ENCODE measurements at places on chromosomes 2 and 18.
A peak's percentile ranks its signal among the peaks of the same experiment; 100 is the strongest.

DNA sequence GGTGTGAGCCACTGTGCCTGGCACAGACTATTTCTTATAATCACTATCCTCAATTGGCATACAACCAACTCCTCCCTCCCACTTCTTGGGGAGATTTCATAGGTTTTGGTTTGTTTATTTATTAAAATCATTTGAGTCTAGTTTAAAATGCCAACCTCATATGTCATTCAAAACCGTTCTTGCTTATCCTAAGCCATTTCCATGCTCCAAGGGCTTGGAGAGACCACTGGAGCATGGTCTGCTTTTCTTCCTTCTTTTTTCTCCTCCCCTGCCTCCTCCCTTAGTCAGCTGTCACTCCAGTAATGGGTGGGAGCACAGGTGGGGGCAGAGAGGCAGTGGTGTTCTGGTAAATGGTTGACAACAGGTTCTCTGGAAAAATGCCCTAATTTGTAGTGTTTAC is 20.4 kb upstream of the KCNS3 start:
- DNase-seq = no peak

- DNase-seq = no peak
Measured at GRCh38 chr2:238155761-238156694, 2.7 kb upstream of the ERFE start.

DNA sequence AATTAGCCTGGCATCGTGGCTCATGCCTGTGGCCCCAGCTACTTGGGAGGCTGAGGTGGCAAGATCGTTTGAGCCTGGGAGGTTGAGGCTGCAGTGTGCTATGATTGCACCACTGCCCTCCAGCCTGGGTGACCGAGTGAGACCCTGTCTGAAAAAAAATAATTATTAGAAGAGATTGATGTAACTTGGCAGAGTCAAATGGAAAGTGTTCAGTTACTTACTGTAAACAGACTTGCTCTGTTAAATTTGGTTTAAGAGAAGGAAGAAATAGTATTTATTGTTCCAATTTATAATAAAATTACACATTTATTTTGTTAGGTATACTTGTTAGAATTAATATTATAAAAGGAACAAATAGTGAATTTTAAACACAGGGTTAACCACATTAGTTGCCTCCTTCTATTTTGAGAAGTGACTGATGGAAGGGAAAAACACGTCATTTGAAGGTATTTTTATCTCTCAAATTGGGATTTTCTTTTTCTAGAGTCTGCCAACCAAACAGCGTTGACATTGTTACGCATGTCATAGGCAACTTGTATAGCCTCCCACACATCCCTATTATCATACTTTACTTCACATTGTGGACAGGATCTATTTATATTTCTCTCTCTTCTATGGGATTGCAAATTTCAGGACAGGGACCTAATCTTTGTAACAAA is 118.8 kb upstream of the B3GNT2 start:
- no peak for DNase-seq

DNA sequence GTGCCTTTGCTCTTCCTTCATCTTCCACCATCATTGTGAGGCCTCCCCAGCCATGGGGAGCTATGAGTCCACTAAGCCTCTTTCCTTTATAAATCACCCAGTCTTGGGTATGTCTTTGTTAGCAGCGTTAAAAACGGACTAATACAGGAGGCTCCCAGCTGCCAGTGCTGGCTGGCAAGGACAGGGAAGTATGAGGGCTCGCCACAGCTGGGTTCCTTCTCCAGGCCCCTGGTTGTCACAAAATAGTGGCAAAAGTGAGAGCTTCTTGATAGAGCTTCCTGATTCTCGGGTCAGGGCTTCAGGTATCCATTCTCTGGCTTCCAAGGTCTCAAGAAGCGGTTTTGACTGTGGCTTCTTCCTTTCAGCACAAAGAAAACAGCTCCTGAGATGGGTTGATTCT is 85.0 kb downstream of the ZNF516 start:
- no peak for DNase-seq

DNA sequence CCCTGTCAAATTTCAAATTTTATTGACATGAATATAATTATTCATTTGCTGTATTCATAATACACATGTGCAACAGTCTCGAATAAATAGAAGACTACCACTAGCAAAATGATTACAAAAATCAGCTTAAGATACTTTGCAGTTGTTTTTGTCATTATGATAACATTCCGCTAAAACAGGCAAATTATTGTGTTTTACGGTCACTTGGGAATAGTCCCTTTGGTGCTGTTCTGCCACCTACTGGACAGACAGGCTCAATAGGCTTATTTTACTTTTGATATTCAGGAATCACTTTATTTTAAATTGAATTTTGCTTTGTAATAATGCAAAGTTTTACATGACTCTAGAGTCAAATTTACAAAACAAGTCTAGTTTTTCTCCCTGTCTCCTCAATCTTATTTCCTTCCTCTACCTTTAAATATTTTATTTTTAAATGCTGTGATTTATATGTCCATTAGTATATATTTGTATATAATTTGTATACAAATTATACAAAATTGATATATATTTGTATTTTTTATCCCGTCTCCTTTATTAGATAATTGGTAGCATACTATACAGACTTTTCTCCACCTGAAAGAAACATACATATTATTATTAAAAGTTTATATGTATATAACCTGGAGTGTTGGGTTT is 456.3 kb downstream of the DLGAP1 start:
- DNase-seq = peak; percentile 17

DNA sequence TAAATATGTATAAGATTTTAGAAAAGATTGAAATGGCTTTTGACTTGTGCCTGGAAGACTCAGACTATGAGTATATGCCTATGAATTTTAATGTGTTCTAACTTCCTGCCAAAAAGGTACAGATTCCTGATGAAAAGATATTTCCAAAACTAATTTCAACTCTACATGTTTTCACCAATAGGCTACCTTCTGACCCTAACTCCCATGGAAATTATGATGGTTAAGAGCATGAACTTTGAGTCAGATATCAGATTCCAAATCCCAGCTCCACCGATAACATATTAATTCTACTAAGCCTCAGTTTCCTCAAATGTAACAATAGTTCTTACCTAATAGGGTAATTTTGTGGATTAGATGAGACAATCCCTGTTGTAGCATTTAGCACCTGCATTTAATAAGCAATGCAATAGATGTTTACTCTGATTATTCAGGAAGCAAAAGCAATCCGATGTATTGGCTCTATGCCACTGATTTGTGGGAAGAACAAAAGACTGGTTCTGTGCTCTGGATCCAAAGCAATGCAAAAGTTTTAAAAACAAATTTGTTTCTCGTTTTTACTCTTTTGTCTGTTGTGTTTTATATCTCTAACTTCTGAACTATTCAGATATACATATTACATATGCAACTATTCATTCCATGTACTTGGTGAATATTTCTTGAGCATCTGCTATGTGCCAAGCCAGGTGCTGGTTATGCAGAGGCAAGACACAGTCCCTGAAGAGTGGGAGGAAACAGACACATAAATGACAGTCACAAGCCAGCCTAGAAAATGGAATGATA is 115.4 kb downstream of the GATA6 start:
- no peak for DNase-seq

DNA sequence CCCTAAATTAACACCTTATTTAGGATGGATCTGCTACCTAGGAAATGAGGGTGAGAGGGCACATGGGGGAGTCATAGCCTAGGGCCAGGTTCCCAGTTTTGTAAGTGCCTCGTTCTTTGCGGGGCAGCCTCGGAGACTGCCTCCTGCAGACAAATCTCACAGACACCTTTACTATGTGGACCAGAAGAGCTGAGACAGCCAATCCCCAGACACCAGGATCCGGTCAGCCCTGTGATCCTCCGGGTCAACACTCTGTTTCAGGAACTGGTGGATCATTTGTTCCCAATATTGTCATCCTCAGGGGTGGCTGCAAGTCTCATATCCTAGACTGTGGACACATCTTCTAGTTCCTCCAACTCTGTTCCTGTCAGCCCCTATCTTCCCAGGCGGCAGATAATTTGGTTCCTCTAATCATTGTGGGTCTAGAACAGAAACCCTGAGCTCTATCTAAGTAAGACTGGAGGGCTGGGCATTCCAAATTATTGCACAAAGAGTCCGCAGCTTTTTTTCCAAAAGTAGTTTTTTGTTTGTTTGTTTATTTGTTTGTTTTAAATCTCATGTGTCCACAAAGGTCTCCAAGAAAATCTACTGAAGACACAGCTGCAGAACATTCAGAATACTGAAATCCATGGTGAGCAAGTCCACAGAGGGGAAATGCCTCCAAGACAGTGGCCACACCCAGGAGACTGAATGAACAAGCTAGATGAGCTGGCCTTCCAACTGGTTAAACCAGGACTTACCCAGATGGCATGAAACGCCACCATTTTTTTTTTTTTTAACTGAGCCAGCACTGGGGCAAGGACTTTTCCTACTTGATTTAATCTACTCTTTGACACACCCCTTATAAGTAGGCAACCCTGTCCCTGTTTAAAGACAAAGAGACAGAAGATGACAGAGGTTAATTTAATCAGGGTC is 6.2 kb upstream of the GDF7 start:
- DNase-seq = no peak

- no peak for DNase-seq
Measured at GRCh38 chr2:196160946-196161345, 10.4 kb downstream of the STK17B start.

DNA sequence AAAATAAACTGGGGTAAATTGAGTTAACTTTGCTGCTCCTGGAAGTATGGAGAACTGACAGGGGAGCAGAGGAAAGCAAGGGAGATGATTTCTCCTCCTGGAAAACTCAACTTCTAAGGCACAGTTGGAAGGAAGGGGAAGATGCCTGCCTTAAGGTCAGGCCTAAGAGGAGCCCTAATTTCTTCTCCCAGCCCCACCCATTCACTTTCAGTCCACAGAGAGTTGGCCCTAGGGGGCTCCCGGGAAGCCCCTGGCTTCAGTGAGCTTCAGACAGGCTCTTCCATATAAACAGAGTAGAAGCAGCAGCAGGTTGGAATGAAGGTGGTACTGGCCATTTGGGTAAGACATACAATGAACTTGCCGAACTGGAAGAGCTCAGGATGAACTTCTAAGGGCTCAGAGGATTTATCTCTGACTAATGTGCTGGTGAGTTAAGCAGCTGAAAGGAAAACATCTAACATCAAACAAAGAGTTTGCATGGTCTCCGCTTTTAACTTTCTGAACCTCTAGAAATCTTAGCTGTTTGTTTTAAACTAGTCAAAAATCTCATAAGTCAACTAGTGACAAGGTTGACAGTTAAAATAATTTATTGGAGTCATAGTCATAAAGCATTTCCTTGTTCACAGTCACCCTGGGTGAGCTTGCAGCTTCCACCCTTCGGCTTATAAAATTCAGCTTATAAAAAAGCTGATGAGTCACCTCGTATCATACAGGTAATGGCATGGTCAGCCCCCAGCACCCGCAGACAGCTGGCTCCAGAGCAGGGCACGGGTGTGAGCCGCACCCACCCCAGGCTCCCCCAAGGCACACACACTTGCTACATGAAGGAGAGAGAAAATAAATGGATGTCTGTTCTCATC is 9.8 kb downstream of the MALL start:
- peak; percentile 84 for DNase-seq

GRCh38 chr2:24456599-24457556 is 34.2 kb upstream of the NCOA1 start:
- peak; percentile 87 for DNase-seq

GRCh38 chr2:12317814-12318426 is 398.8 kb upstream of the TRIB2 start:
- peak; percentile 47 for DNase-seq

- no peak for DNase-seq
Measured at GRCh38 chr2:63881205-63881604, 39.5 kb downstream of the UGP2 start.

GRCh38 chr2:61426267-61426897 is 44.5 kb downstream of the USP34 start:
- DNase-seq = peak; percentile 55

GRCh38 chr2:195495966-195496365 is 161.1 kb upstream of the SLC39A10 start:
- no peak for DNase-seq

GRCh38 chr2:145644820-145645302 is 1124.9 kb upstream of the ZEB2 start:
- DNase-seq = no peak

DNA sequence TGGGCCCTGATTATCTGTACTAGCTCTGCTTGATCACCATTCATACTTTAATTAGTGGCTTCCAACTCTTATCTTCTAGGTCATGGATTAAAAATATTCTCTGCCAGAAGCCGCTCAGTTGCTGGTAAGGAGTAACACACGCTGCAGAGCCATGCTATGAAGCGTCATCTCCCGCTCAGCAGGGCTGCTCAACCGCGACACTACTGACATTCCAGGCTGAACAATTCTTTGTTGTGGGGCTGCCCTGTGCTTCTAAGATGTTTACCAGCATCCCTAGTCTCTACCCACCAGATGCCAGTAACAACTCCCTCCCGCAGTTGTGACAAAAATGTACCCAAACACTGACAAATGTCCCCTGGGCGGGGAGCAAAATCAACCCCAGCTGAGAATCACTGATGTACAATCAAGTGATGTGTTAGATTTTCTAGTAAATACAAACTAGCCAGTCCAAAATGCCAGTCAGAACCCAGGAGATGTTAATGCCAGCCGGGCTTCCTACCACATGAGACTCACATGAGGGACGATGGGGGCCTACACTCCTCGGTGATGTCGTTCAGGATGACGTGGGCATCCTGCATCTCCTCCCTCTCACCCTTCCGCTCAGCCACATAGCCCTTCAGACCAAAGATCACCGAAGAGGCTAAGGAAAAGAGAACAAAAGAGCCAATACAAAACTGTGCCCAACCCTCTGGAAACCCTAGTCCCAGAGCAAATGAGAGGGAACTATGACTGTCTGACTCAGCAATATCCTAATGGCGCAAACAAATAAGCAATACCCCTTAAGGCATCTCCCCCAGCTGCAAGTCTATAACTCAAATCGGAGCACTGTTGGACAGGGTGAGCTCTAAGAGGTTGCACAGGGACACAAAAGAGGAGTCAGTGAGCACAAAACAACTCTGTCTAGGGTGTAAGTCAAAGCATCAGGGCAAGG is 15.6 kb downstream of the ILKAP start:
- no peak for DNase-seq

GRCh38 chr2:55843096-55843993 is 80.2 kb downstream of the EFEMP1 start:
- DNase-seq = peak; percentile 62

Measured in HTR-8/SVneo (cell line).